Peyer's patch (tissue), 4 donors: ENCODE measurements at places on chromosomes 16 and 17.

DNA sequence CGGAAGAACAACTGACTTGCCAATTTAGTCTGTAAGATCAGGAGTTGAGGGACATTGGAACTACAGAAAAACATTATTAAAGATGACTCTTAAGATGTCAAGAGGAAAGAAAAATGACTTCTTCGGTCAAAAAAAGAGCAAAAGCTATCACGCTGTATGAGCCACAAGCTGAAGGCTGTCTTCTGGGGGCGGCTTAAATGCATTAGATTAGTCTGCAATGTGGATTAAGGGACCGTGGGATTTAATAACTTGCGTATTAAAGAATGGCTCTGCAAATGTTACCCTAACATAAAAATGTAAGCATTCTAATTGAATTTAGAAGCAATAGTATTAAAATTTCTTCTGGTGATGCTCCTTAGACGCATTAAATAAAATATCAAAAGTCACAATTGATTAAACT lies 108.6 kb downstream of the PITPNC1 start:
- DNase-seq, result no peak

GRCh38 chr17:79073016-79073705 lies 1.5 kb upstream of the ENGASE start:
- no peak for DNase-seq

DNA sequence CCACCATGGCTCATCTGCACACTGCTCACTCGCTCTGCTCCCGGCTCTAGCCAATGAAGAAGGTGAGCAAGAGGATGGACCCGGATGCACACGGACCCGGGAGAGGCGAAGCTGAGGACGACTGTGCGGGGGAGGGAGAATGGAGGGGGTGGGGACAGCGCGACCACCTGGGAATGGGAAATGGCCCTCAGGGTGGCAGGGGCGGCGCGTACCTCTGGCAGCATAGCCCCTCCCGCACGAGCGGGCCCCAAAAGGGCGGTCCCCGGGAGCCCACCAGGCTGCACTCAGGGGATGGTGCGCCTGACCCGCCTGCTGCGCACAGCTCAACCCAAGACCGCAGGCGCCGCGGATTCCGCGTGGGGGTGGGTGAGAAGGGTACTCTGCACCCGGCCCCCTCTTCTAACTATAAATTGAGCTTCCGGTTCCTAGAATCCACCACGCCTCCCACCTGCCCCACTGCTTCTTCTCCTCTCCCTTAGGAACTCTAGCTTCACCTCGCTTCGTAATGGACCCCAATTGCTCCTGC lies 6.1 kb downstream of the MT1H start:
- peak; percentile 70 for DNase-seq

DNA sequence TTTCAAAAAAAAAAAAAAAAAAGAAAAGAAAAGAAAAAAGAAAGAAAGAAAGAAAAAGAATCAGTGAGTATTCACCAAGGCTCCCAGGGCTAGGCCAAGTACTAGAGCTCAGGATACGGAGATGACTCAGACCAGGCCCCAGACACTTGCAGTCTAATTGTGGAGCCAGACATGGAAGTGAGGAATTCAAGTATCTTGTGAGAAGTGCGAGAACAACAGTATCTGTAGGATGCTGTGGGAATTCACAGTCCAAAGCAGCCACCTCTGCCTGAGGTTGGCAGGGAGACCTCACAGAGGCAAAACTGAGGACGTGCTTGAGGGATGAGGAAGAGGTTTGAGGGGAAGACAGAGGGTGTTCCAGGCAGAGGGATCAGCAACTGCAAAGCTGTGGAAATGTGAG lies 14.0 kb upstream of the ALDOA start:
- DNase-seq, result no peak

DNA sequence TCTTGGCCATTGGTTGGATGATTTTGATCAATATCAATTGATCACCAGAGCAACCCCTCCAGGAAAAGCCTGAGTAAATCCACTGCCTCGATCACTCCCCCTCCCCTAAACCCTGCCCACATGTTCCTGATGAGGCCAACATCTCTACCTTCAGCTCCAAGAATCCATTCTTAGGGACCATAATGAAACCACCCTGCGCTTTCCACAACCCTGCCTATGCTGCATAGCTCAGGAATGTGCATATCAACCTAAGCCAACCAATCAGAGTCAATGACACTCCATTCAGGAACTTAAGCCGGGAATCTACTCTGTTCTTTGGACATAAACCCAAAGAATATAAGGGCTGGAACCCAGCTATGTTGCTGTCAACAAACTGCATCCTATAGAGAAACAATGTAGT lies 86.3 kb downstream of the MYH11 start:
- no peak for DNase-seq

GRCh38 chr17:75087558-75088453 lies at the start of gene SLC16A5:
Gene SLC16A5 (plus strand): TSS chr17:75087954. CDS start chr17:75093637, 5,683 bp downstream.
- DNase-seq, result peak; percentile 70

DNA sequence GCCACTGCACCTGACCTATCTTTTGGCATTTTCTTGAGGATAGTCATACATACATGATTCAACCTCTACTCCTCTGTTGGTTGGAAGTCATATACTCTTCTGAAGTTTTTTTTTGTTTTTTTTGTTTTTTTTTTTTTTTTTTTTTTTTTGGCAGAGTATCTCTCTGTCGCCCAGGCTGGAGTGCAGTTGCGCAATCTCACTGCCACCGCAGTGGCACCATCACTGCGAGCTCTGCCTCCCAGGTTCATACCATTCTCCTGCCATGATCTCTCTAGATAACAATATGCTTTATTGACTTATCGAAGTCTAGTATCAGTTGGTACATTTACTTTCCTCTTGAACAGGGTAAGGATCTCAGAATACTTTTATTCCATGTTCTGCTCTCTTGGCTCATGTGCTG lies 224.2 kb upstream of the WSCD1 start:
- no peak for DNase-seq

DNA sequence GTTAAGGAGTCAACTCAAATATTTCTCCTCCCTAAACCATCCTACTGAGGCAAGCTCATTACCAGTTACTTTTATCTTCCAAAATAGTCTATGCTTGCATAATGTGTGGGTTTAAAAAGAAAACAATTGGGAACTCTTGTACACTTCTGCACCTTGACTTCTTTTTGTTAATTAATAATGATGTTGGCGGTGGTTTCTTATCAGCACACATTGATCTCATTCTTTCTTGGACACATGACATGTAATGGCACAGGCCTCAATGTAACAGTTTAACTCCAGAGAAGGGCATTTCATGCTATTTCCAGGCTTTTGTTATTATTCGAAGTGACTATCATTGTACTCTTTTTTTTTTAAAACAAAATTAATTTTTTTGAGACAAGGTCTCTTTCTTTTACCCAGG lies 7.8 kb downstream of the PLCG2 start:
- no peak for DNase-seq

DNA sequence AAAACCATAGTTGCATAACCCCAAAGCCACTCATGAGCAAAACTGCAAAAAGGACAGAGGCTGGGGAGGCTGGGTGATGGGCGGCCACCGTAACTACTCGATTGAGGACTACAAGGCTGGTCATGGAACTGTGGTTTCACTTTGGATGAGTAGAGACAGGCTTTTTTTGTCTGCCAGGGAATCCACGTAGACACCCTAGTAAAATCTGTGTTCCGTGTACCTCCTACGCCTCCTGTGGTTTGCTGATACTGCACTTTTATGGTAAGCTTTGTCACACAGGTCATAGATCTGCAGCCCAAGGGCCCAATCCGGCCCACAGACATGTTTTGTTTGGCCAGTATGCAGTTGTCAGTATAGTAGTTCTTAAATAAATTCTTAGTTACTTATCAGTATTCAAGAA lies 2.2 kb upstream of the TLCD3B start:
- no peak for DNase-seq

GRCh38 chr16:73956587-73957494 lies 339.8 kb upstream of the PSMD7 start:
- DNase-seq, result peak; percentile 63

GRCh38 chr16:85970738-85971137 lies 71.8 kb downstream of the IRF8 start:
- DNase-seq, result no peak

DNA sequence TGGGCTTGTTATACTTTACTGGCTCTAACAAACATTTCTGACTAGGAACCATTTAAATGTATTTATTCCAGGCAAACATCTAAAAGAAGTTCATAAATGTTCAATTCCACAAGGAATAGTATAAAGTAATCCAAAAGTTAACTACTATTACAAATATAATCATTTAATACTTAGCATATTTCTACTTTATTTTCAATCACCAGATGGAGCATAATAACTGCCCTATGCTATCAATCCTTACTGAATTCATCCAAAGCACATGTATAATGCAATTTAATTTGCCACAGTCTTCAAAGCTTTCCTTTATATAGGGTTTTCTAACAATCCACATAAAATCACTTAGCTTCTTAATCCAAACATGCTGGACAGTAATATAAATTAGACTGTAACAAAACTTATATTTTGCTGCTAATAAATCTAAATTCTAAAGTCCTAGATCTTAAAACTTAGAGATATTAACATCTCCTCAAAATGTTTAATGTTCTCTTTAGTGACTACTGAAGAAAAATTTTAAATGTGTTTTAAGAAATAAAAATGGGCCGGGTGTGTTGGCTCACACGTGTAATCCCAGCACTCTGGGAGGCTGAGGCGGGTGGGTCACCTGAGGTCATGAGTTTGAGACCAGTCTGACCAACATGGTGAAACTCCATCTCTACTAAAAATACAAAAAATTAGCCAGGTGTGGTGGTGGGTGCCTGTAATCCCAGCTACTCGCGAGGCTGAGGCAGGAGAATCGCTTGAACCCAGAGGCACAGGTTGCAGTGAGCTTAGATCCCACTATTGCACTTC lies 5.9 kb downstream of the MEIOB start:
- no peak for DNase-seq

GRCh38 chr16:31094088-31094423 lies 541 bp downstream of the VKORC1 start:
- DNase-seq, result no peak

DNA sequence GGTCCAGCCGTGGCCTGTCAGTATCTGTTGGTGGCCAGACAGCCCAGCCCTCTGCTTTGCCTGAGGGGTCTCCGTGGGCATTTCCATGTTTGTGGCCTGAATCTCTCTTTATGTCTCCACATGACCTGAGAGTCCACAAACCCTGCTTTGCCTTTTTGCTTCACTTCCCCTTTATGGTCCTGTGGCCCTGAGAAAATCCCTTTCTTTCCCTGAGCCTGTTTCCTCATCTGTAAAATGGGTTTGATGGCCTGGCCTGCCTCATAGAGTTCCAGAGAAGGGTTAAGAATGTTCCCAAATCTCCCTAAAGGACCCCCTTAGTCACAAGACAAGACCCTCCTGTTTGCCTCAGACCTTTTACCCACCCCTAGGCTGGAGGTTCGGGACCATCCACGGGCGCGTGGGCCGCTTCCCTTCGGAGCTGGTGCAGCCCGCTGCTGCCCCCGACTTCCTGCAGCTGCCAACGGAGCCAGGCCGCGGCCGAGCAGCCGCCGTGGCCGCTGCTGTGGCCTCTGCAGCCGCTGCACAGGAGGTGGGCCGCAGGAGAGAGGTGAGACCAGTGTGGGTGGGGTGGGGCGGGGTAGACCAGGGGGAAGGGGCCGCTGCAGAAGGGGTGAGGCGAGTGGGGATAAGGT lies 26.2 kb upstream of the ALKBH5 start:
- no peak for DNase-seq

- DNase-seq, result no peak
These were observed 13.3 kb downstream of the FAM20A start for GRCh38 chr17:68587847-68588246.

DNA sequence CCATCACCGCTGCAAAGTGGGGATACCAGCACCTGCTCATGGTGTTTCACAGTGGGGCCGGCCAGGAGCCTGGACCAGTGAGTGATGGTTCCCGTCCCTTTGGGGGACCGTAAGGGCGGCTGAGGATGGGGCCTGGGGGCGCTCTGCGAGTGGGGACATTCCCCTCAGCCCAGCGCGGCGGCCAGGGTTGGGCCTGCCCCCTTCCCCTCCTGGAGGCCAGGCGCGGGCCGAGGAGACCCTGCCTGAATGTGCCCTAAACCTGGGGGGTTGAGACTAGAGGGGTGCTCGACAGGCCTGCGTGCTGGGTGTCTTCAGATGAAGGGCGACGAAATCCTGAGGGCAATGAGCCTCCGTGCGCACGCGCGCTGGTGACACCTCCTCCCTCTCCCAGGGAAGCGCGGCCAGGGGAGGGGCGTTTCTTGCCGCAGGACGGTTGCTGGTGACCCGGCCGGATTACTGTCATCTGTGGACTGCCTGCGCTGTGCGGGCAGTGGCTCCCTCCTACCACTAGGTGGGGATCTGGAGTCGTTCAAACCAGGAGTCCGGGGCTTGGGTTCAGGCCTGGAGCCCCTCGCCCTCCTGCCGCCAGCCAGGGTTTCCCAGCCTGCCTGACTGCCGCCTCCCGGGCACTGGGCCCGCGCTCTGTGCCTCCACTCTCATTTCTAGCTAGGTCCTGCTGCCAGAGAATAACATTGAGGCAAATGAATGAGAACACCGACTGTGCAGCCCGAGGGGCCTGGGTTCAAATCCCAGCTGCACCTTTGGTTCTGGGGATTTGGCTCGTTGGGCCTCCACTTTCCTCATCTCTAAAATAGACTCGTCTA lies 17.1 kb downstream of the TBX2 start:
- peak; percentile 84 for DNase-seq

DNA sequence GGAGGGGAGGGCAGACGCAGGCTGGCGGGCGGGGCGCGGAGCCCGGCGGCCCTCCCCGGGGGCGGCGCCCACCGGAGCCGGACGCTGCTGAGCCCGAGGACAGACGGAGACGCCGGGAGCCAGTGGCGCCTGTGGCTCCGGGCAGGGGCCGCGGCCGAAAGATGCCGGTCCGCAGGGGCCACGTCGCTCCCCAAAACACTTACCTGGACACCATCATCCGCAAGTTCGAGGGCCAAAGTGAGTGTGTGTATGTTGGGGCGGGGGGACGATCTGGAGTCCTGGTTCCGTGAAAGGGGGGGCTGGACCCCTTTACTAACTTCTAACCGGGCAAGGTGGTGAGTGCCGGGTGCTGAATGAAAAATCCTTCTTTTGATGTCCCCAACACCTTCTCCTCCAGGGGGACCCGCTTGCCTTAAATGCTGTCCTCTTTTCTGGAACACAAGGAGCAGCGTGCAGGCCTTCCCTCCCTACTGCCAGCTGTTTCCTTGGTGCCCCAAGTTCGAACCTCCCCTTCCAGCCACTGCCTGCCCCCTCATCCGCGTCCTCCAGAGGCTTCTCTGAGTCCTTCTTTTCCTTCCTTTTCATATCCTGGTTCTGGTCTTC lies at the start of gene KCNH6:
TSS of gene KCNH6 (plus strand) at position 106 of the 603 bp plus-strand sequence. CDS start at position 162, 56 bp downstream.
- no peak for DNase-seq

DNA sequence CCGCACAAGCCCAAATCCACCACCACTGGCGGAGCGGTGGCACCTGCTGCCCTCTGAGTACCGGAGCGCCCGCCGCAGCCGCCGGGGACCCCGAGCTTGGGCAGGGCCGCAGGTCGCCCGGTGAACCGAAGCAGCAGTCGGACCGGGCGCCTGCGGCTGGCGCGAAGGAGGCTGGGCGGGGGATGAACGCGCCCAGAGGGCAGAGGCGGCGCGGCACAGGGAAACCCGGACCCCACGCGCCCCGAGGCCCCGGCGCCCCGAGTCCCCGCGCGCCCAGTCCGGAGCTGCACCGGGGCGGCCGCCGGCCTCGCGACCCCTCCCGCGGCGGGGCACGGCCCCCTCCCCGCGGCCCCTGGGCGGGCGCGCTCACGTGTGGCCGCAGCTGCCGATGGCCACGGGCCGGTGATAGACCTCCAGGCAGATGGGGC lies 393 bp downstream of the RNF166 start:
- DNase-seq, result peak; percentile 67

GRCh38 chr16:25372716-25373115 lies 115.1 kb upstream of the ZKSCAN2 start:
- DNase-seq, result no peak
